ENCODE measurements at places on chromosomes 5 and 9. TPM values are rescaled to one million over a fixed set of nuclear protein-coding genes. Genes with fewer than 3 reads are reported as not detected.

- H3K27me3 ChIP-seq: no peaks in the 10 kb centered on the region
- H3K36me3 ChIP-seq: no peaks in the 10 kb centered on the region
- no peak overlapping the region for H3K27ac ChIP-seq
- H3K4me1 ChIP-seq: no peaks in the 10 kb centered on the region
- no peak overlapping the region for H3K4me3 ChIP-seq
Measured at GRCh38 chr9:121876658-121877271, 216.3 kb downstream of the TTLL11 start.

- no peak for DNase-seq
- H3K27me3 ChIP-seq: no peaks in the 10 kb centered on the region
- no peak overlapping the region for H3K27ac ChIP-seq
- peaks cover 62% of the 10 kb centered on the region for H3K36me3 ChIP-seq
- no peak overlapping the region for H3K4me3 ChIP-seq
Measured at GRCh38 chr9:131432050-131432449, 38.2 kb downstream of the PRRC2B start.

DNA sequence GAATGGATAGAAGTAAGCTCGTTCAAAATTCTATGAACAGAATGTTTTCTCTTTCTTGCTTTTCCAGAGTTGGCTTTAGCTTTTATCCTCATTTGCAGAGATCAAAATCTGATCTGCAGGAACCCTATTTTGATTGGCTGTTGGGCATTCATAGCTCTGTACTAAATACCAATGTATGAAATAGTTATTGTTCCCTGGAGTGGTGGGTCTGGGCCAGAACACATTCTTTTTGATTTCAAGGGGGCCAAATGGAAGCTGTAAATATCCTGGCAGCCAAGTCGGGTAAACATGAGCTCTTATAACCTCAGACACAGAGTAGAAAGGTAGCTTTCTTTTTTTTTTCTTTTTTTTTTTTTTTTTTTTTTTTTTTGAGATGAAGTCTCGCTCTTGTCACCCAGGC is 241.5 kb downstream of the PDZD2 start:
- H3K4me1 ChIP-seq: no peaks in the 10 kb centered on the region
- no peak for DNase-seq
- no peak overlapping the region for H3K27ac ChIP-seq
- no peak overlapping the region for H3K4me3 ChIP-seq
- H3K36me3 ChIP-seq: no peaks in the 10 kb centered on the region

Gene PRLR
- not detected for total RNA-seq

Gene PCDHA2
- total RNA-seq: not detected

Gene ANKRD33B
- total RNA-seq: 1.3 TPM

Data from CD4-positive, alpha-beta T cell (primary cell).